A172 (cell line): ENCODE measurements at places on chromosomes 5 and 9.

DNA sequence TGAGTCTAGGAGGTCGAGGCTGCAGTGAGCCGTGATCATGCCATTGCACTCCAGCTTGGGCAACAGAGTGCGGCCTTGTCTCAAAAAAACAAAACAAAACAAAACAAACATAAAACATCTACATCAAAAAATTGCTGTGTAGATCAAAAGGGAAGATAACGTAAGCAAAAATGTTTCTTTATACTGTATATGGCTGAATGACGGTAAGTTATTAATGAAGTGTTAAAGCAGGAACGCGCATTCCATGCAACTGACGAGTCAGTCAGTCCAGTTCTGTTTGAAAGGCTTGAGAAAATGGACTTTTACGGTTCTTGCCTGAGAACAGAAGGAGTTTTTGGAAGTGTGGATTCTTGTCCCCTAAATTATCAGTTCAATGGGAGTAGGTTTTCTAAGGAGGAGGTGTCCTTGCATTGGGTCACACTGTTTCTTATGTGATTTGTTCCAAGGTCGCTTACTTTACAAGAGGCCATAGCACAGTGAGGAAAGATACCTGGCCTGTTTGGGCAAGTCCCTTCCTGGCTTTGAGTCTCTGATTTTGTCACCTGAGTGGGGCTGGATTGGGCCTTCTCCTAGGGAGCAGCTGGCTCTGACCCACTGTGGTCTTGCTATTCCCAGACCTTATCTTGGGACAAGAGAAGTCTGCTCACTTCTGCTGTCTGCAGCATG, 6.6 kb upstream of the PTGS1 start:
- no peak for DNase-seq

DNA sequence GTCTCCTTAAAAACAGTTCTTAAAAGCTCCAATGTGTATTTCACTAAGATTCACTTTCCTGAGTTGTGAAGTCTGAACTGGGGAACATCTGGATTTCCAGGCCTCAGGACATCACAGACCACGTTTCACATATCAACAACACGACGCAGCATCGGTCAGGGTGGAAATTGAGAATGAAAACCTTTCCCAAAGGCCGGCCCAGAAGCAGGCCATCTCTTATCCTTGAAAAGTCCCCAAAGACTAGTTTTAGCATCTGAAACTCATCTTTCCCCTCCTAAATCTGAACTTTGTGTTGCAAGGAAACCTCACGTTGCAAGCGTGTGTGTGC, 96.4 kb upstream of the COL5A1 start:
- no peak for DNase-seq

GRCh38 chr9:109792951-109793546, 13.1 kb downstream of the PALM2AKAP2 start:
- peak; percentile 98 for DNase-seq

GRCh38 chr9:72951520-72952380, 1.1 kb downstream of the ALDH1A1 start:
- DNase-seq: no peak

- DNase-seq: no peak
These were observed 235.5 kb downstream of the ARHGEF28 start for GRCh38 chr5:73861313-73861988.

GRCh38 chr9:121577166-121577565, 74.3 kb upstream of the DAB2IP start:
- DNase-seq: no peak

GRCh38 chr5:2749514-2750025, 1.9 kb downstream of the IRX2 start:
- DNase-seq: no peak

DNA sequence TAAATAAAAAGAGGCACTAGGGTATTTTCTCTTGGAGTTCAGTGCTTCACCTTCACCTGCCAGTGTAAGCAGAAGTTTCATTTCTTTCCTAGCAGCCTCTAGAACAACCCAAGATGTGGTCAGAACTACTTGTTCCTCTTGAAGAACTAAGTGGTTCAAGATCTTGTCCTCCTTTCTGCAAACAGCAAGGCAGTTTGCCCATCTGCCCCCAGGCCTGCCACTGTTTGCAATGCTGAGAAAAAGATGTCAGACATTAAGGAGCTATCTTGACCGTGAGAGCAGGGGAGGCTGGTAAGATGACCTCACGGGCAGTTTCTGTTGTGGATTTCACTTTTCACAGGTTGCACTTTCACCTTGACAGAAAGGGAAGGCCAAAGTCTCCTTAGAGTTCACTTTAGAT, 52.0 kb upstream of the KLF4 start:
- no peak for DNase-seq

DNA sequence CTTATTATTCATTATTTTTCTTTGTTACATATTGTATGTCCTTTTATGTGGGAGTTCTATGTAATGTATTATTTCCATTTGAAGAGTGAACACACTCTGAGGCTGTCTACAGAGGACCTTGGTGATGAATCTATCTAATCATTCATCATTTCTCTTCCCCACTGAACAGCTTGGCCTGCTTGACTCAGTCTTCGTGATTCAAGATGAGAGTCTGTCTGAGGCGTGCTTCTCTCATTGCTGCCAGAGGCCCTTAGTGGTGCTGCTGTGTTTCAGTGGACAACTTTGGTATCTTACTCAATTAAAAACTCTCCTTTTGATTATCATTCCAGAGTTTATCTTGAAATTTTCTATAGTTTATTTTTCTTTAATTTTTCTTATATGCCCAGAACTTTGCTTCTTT, 318.1 kb upstream of the DAB2 start:
- no peak for DNase-seq

DNA sequence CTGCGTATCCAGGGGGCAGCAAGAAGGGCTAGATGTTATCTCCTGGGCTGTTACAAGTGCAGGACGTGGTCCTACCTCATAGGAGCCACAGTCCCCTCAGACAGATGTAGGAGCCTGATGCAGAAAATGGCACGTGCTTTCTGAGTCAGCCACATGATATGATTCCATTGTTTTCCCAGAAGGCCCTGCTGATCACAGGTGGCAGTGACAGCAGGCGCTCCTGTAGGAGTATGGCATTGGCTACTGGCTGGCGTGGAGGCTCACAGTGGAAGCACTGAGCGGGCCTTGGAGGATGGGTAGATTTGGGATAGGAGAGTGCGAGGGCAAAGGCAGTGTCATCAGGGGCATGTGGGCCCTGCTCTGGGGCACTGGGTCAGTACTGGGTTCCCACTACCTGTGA, 21.9 kb downstream of the USP20 start:
- DNase-seq: no peak

GRCh38 chr5:157747766-157748700, 4.5 kb downstream of the LSM11 start:
- no peak for DNase-seq

DNA sequence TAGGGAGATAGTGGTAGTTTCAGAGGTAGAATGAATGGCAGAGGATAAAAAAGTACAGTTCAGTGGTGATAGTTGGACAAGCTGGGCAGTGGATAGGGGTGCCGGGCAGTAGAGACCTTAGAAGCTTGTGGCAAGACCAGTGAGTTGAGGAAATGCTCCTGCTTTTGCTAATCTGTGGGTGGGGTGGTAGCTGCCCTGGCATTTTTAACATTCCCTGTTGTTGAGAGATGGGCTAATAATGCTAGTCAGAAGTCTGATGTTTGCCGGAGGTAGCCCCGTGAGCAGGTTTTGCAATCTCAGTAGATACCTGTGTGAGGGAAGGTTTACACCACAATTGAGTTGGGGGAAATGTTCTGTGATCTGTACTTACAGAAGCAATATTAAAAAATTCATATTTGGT, 91.1 kb downstream of the TRIO start:
- peak; percentile 60 for DNase-seq

- no peak for DNase-seq
These were observed 102.3 kb downstream of the GDNF start for GRCh38 chr5:37737326-37738056.

GRCh38 chr5:28215091-28215490, 1176.7 kb upstream of the CDH9 start:
- no peak for DNase-seq

DNA sequence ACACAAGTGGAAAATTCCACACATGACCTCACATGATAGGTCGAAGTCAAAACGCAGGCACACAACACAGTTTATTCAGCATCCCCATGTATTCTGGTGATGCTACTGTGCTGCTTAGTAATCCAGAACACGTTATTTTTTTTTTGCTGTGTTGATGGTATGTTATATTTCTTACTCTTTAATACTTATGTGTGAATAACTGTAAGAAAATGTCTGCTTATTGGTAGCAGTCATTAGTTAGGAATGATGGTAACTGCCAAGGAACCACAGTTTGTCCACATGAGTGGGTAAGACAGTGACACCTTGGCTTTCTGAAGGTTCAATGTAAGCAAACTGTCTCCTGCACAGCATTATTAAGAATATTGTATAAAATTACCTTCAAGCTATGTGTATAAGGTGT, 107.7 kb upstream of the DAPK1 start:
- DNase-seq: no peak

DNA sequence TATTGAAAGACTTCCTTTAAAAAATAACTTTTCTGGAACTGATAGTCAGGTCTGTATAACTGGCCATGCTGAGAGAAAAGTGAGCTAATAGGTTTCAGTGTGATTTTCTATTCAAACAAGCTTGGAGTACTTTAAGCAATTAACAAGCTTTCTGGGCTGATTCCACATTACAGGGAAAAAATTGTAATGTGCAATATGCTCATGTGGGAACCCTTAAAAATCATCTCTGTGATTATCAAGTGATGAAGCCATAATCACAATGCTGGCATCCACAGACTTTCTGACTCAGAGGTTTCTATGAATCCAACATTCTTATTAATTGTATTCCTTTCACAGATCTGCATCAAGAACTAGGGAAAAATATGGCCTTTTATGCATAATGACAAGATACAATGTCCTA, 212.2 kb upstream of the ACO1 start:
- no peak for DNase-seq
